ENCODE measurements at places on chromosomes 6 and 20.

DNA sequence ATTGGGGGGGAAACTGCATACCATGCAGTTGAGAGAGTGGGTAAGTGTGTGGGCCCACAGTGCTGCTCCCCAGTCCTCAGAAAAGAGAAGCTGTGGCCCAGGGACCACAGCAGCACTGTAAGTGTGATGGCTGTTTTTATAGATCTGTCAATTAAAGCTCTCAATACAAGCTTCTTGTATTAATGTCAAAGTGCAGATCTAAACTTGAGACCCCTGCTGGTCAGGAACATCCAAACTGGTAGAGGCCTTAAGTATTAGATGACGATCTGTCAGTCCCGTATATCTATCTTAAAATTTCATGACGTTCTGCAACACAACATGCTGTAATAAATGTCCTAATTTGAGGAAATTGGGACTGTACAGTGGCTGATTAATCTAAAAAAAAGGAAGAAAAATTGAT, 74.8 kb downstream of the TULP4 start:
- no peak for DNase-seq

DNA sequence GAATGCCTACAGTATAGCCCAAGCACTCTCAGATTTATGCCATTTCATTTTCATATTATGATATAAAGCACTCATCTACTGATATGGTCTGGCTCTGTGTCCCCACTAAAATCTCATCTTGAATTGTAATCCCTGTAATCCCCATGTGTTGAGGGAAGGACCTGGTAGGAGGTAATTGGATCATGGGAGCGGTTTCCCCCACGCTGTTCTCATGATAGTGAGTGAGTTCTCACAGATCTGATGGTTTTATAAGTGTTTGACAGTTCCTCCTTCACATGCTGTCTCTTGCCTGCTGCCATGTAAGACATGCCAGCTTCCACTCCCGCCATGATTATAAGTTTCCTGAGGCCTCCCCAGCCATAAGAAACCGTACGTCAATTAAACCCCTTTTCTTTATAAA, 171.7 kb downstream of the OTOR start:
- DNase-seq: no peak

DNA sequence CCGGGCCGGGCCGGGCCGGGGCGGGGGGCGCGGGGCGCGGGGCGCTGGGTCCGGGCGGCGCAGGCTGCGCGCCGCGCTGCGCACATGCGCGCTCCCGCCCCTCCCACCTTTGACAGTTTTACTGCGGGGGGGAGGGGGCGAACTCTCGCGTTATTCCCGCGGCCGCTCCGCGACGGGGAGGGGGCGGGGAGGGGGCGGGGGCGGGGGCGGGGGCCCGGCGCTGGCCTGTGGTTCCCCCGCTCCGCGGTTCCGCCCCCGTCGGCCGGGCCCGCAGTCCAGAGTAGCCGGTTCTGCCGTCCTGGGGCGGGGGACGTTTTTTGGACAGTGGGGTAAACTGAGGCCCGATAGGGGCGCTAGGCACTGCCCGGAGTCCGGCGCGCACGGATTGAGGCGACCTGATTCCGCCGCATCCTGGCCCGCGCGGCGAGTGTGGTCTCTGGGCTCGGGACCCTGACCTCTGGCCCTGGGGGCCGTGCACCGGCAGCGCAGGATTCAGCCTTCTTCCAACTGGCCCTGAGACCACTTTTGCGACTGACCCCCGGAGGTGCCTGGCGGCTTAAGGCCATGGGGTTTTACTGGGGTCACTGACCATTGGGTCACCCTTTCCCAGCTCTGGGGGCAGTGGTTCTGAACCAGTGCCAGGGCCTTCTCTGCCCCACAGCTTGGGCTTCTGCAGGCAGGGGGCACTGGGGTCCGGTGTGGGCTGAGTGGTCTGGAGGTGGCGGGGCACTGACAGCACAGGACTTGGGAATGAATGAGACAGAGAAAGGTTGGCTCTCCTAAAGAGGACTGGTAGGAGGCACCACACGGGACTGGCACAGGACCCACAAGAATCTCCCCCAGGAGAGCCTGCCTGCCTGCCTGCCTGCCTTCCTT, at the start of gene ZNF512B:
Gene ZNF512B, minus strand, starts transcription at position 93 of the 876 bp plus-strand sequence. CDS start 1,980 bp downstream, outside the sequence.
- peak; percentile 44 for DNase-seq

GRCh38 chr6:16078064-16078463, 50.8 kb upstream of the MYLIP start:
- no peak for DNase-seq

DNA sequence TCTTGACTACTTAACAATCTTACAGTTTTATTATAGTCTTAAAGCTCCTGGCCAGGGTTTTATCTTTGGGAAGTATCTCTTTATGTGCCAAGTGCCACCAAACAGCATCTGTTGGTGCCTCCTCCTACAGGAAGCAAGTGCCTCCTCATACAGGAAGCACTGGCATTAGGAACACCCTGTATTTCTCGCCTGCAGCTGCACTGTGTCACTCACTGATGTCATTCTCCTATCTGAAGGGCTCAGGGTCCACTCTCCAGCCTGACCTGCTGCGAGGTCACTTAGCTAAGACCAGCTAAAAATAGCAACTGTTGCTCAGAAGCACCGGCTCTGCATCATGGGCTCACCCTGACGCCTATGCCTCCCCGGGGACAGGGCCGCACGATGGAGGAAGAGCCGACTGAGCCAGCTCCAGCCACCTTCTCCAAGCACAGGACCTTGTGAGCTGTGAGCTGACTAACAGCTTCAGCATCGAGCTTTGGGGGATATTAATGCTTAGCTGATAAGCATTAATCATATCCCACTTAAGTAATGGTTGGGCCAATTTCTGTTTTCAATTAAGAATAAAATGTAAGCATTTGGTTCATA, 66.3 kb upstream of the CD93 start:
- DNase-seq: no peak

DNA sequence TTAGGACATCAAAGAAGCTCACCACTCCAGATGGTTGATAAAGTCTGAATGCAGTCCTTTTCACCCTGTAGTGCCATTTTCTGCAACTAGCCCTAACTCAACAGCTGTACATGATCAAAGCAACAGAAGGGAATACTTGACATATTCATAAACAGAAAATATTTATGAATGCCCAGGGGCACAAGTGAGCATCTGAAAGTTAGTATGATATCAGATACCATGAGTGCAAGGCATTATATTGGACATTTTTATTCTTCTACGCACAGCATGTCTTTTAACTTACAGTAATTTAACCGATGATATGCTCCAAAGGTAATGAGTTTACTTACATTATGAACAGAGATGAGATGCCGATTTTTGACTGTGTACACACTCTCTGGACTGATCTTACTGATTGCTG, 142.0 kb downstream of the MCHR2 start:
- DNase-seq: no peak

GRCh38 chr6:48757661-48758060, 646.7 kb upstream of the PTCHD4 start:
- DNase-seq: no peak

DNA sequence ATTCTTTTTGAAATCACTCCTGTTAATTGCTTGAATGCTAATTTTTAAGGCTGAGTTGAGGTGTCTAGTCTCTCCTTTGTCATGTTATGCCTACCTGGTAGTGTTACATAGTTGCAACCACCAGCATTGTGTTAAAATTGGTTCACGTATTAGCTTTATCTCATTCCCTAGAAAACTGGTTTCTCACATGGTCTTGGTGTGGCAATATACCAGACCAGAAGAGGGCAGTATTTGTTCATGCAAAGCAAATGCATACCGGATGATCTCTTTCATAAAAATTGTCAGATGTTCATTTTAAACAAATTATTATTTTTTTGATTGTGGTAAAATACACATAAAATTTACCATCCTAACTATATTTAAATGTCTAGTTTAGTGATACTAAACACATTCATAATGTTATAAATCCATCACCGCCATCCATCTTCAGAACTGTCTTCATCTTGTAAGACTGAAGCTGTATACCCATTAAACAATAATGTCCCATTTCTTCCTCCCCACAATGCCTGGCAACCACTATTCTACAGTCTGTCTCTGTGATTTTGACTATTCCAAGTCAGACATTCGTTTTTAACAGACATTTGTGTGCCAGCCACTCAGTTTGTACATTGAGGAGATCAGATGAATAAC, 92.8 kb downstream of the ATRN start:
- no peak for DNase-seq

DNA sequence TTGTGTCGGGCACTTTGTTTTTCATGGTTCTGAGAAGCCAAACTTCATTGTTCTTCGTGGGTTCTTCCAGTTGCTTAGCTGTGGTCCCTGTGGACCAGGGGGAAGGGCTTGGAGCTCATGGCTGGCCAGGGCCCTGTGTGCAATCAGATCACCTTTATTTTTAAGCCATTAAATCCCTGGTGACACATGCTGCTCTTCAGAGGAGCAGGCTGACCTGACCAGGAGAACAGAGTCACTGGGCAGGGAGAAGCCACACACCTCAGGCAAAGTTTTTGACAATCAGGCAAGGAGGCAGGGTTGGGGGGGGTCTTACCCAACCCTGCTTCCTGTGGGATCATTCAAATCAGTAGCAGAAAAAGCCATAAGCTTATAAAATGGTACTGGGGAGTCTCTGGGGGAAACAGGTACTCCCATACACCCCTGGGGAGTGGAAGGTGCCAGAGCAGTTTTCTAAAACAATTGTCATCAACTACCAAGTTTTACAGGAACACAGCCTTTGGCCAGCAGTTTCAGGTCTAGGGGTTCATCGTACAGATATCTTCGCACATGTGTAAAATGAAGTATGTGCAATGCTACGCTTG, 37.0 kb upstream of the PREX1 start:
- no peak for DNase-seq

- no peak for DNase-seq
Measured at GRCh38 chr6:140711019-140711613, 1336.7 kb upstream of the CITED2 start.

- no peak for DNase-seq
Measured at GRCh38 chr20:16167423-16168130, 405.7 kb downstream of the KIF16B start.

GRCh38 chr6:143745166-143746133, 67.7 kb downstream of the PHACTR2 start:
- DNase-seq: no peak

- DNase-seq: no peak
Measured at GRCh38 chr20:49032455-49032854, 13.7 kb upstream of the CSE1L start.

- DNase-seq: no peak
Measured at GRCh38 chr6:85459224-85459901, 9.5 kb downstream of the NT5E start.

DNA sequence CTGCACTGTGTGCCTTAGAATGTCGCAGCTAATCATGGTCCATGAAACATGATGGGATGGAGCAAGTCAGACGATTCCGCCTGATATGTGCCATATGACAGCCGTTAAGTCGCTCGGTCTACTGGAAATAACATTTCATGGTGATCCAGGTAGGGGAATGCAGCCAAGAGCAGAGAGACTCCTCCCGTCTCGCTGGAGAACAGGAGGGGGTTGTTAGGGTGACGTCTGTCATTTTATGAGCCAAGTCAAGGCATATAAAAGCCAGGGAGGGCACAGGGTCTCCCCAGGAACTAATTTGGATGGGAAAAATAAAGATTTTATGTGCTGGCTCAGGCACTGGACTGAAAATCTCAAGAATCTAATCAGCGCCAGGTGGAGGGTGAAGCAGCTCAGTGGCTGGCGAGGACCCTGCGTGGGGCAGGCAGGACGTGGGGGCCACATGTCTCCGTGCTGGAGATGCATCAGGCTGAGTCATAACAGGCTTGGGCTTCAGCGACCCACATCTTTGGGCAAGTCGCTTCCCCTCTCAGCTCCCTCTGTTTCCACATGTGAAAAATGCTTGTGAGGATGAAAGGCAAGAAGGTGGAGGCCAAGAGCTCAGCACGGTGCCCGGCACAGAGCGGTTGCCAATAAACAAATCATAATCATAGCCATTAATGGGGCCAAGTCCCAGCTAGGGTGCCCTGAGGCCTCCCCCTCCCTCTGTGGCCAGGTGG, 234.6 kb downstream of the ANKRD60 start:
- DNase-seq: no peak

DNA sequence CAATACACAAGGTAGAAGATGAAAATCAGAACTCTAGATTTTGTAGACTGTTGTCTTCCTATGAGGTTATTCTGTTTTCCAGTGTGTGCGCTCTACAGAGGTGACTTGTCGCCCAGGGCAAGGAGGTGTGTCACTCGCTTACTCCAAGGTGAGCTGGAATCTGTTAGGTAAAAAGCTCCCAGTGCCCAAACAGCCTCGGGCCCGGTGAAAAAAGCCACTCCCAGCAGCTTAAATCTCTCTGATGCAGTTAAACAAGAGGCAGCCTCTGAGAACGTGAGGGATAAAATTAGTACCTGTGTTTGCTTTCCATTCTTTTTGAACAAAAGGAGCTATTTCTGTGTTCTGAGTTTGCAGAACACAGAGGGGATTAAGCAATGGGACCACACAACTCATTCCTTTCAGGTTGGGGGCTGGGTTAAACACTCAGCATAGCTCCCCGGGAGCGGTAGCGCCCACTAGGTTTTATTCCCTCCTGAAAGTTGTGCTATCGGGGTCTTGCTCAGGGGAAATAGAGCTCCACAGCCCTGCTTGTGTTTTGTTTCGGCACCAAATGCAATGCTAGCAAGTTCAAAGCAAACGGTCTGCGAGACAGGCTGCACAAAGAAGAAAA, 181.2 kb downstream of the FOXA2 start:
- DNase-seq: no peak

DNA sequence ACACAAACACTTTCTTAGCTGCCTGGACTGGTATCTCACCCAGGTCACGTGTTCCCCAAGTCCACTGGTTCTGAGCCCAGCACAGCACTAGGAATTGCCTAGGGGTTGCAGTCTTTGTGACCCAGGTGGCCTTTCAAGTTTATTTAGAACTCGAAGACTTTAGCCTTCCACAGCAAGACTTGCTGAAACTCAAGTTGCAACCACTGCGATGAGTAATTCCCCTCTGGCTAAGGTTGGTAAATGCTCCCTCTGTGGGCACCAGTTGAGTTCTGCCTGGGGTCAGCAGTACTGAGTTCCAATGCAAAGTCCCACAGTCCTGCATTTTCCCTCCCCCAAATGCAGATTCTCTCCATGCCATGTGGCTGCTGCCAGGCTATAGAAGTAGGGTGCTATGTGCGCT, 77.6 kb upstream of the MOCS1 start:
- DNase-seq: no peak

GRCh38 chr6:111973118-111973761, 80.7 kb upstream of the CCN6 start:
- peak; percentile 50 for DNase-seq

GRCh38 chr20:47011984-47012383, 117.3 kb downstream of the EYA2 start:
- DNase-seq: no peak

- DNase-seq: no peak
Measured at GRCh38 chr6:89400912-89401399, 11.1 kb downstream of the RRAGD start.

All from stimulated activated CD8-positive, alpha-beta memory T cell treated with anti-CD3 and anti-CD28 coated beads, Interleukin-7, amount 100 ng/mL, for 4 hours (primary cell).